CD4-positive, alpha-beta memory T cell (primary cell): ENCODE measurements at places on chromosomes 2 and 18.

DNA sequence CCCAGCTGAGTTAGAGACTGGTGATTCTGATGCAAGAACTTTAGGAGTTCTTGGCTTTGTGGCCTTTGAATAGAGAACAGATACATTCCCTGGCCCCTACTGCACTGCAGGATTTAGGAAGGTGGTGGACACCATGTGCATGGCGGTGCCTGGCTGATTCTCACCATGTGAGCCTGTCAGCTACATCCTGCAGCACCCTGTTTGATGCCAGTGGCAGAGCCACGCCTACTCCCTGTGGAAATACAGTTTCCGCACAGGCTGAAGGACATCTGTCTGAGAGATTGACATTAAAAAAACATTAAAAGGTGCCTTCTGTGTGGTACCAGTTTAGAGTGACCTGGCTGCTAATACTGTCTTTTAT, 50.0 kb downstream of the KCNE4 start:
- DNase-seq: no peak

GRCh38 chr2:28976584-28976983, 4.5 kb upstream of the TOGARAM2 start:
- DNase-seq: no peak

DNA sequence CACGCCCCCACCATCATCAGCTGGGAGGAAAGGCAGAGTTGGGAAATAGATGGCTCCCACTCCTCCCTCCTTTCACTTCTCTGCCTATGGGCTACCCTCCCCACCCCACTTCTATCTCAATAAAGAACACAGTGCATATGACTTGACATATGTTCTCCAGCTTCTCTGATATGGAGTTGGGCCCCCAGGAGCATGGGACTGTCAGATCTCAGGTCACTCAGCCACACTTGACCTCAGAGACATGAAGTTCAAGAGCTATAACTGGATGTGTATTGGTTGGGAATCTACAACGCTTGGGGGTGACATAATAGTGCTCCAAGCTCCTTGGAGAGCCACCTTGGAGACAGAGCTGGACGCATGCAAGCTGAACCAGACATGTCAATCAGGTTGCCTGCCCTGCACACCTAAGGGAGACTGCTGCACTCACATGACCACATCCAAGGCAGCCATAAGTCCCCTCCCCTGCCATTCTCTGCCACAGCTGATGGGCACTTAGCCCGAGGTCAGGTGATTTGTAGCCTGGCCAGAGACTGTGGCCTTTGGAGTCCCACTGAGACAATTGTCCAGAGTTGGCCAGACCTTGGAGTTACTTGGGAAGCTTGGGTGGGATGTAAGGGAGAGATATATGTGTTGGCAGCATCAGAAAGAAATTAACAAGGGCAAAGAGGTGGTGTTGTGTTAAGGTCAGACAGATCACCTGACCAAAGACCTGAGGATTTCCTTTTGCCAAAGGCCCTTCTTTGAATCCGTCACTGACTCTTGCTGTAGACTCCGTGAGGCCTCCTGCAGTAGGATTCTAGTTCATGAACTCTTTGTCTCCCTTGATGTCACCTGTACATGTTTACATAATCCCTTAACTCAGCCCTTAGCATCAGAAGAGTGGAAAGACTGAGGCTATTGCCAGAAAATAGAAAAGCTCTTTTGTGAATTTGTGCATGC, 3.7 kb downstream of the INHA start:
- no peak for DNase-seq

DNA sequence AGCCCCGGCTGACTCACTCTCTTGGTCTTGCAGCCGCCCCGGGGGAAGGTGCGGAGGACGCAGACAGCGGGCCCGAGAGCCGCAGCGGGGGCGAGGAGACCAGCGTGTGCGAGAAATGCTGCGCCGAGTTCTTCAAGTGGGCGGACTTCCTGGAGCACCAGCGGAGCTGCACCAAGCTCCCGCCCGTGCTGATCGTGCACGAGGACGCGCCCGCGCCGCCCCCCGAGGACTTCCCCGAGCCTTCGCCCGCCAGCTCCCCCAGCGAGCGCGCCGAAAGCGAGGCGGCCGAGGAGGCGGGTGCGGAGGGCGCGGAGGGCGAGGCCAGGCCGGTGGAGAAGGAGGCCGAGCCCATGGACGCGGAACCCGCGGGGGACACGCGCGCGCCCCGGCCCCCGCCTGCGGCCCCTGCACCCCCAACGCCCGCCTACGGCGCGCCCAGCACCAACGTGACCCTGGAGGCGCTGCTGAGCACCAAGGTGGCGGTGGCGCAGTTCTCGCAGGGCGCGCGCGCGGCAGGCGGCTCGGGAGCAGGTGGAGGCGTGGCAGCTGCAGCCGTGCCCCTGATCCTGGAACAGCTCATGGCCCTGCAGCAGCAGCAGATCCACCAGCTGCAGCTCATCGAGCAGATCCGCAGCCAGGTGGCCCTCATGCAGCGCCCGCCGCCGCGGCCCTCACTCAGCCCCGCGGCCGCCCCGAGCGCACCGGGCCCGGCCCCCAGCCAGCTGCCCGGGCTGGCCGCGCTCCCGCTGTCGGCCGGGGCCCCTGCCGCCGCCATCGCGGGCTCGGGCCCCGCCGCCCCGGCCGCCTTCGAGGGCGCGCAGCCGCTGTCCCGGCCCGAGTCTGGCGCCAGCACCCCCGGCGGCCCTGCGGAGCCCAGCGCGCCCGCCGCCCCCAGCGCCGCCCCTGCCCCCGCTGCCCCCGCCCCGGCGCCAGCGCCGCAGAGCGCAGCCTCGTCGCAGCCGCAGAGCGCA, 12.7 kb downstream of the SALL3 start:
- DNase-seq: no peak

DNA sequence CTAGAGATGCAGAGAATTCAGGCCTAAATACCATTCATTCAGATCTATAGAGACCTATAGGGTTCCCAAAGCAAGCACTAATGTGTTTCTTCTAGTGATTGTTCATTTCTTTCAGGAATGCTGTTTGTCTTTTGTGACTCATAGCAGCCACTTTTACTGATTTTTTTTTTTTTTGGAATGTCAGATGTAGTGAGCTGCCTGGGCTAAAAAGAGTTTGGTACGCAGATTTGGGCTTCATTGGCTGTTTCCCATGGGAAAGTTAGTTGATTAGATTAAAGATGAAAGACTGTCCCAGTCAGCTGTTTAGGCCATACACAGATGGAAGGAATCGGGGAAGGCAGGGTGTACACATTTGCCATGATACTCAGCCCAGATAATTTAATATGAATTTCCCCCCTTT, 87.6 kb downstream of the CDC42EP3 start:
- DNase-seq: no peak

DNA sequence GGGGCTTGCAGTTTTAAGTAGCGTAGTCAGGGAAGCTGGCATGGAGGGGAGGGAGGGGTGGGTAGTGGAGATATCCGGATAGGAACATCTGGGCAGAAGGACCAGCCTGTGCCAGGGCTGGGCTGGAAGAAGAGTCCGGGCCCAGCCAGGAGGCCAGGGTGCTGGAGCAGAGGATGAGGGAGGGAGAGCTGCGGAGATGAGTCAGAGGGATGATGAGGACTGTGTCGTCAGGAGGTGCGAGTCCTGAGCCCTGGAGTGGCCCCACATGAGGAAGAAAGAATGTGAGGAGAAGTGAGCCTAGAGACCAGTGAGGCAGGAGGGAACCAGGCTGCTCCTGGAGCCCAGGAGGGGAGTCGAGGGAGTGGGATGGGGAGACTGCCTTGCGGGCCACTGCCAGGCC, 82.4 kb downstream of the CTIF start:
- no peak for DNase-seq

GRCh38 chr2:234917211-234917975, 34.4 kb upstream of the SH3BP4 start:
- no peak for DNase-seq

DNA sequence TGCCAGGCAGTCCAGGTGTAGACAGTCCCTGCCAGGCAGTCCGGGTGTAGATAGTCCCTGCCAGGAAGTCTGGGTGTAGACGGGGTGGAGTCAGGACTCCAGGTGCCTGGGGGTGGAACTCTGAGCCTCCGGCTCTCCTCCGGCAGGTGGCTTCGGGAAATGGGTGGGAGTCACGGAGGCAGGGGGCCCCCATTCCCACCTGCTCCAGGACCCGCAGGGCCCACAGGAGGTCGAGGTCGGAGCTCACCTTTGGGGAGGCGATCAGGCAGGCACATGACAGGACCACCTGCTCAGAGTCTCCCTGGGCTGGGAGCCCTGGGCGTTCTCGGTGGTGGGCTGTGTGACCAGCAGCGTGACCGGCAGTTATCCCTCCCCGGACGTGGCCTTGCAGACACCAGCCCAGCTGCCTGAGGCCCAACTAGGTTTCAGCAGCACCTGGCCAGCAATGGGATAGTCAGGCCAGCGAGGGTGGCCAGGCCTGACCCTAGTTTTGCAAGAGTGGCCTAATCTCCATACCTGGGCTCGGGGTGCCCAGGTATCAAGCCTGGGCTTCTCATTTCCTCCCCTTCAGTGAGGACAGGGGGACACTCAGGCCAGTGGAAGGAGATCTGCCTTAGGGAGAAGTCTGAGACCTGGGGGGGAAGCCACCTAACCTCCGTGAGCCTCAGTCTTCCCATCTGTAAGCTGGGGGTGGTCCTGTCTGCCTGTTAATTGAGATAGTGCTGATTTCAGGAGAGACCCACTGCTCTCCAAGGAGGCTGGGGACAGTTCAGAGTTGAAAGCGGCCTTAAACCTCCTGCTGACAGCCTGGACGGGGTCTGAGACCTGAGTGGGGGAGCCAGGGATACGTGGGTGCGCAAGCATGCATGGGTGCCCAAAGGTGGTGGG, 13.2 kb downstream of the GPC1 start:
- no peak for DNase-seq

DNA sequence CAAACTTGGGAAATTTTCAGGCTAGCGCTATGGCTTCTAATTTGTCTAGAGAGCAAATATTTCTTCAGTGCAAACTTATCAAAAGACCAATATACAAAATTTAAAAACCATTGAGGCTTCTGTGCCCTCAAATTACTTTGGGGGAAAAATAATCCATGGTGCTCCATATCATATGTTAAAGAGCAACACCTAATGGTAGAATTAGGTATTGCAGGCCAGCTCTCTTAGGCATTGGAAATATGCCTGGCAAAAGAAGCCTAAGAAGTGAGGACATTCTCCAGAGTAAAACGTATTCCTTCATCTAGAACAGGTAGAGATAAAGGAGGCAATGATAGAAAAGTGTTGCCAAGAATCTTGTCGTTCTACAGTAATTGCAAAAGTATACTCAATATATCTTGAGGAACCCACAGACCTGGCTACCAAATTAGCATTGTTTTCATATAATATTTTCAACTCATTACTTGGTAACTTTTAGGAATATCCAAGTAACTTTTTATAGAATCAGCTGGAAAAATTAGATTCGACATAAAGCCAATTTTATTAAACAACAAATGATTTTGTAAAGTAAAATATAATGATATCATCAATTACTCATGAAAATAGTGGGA, 401.1 kb downstream of the BCL11A start:
- no peak for DNase-seq

GRCh38 chr18:50356036-50356945, 18.6 kb upstream of the SKA1 start:
- DNase-seq: no peak

DNA sequence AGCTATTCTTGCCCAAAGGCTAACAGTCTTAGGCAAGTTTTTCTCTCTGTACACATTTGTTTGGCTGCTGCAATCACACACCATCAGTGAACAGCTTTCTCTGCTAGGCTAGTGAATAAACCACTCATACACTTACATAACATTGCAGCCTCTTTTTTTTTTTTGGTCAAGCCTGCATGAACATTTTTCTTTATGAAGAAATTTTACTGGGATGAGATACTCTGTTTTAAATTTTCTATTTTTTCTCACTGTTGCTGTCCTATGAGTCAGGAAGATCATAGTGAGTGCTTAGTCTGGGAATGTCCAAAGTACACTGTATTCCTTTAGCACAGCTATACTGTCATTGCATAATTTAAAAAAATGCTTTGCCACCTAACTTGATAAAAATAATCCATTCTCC, 58.5 kb downstream of the ROCK1 start:
- no peak for DNase-seq

DNA sequence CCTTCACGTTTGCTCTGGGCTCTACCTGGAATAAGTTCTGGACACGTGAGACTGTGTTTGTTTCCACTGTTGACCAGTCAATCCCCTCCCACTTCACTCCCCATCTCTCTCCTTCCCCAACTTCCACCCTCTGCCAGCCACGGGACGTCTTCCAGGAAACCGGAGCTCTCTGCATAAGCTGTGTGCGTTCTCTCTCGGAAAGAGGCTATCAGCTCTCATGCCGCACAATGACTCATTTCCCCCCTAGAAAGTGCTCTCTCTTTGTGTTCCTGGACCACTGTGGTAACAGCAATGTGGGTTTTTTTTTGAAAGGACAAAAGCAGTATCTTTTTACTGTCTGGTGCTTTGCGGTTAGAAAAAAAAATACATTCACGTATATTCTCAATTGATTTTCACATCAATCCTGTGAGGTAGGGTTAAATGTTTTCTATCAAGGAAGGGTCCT, 10.2 kb downstream of the PROKR1 start:
- DNase-seq: peak; percentile 10

DNA sequence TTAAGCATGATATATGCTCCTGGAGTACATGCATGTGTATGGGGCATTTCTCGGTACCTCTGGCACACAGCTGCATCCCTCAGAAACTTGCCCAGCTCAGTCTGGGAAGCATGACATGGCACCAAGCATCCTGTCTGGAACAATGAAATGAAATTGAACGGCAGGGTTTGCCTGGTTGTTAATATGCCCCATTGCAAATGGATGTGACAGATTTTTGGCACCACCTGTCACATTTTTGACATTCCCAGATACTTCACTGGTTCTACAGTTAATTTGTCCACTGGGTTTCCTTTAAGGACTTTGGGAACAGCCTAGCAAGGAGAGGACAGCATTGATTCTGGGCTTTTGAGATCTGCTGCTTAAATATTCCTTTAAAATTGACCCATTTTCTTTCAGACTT, 305.8 kb downstream of the TSN start:
- DNase-seq: no peak

DNA sequence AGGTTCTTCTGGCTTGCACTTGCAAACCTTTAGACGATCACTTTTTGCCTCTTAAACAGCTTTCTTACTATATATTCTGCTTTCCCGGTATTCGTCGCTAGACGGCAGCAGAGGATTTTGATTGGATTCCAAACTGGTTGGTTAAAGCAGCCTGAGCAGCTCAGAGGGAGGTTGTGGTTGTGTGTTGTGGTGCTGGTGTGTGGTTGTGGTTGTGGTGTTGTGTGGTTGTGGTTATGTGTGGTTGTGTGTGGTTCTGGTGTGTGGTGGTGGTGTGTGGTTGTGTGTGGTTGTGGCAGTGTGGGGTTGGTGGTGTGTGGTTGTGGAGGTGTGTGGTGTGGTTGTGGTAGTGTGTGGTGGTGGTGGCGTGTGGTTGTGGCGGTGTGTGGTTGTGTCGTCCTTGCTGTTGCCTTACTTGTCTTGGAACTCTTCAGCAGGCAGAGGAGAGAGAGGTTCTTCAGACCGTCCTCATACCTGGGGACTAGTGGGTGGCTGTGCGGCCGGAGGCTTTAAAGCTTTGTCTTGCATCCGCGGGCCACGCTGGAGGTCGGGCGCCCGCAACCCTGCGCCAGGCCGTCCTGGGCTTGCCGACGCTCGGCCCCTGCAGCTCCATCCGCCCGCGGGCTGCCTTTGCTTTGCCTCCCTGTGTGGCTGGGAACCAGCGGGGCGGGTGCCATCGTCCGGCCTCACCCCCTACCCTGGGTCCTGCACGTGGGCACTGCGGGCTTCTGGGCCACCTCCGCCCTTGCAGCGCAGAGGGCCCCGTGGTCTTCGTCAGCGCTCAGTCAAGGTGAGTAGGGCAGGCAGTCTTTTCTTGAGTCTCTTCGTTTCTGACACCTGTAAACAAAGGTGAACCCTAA, 190.8 kb downstream of the ARHGAP28 start:
- DNase-seq: no peak
